Amniotic stem cell (primary cell): ENCODE measurements at places on chromosomes 6 and 20.

GRCh38 chr6:72890671-72891070 lies 268.8 kb downstream of the KCNQ5 start:
- no peak for DNase-seq

DNA sequence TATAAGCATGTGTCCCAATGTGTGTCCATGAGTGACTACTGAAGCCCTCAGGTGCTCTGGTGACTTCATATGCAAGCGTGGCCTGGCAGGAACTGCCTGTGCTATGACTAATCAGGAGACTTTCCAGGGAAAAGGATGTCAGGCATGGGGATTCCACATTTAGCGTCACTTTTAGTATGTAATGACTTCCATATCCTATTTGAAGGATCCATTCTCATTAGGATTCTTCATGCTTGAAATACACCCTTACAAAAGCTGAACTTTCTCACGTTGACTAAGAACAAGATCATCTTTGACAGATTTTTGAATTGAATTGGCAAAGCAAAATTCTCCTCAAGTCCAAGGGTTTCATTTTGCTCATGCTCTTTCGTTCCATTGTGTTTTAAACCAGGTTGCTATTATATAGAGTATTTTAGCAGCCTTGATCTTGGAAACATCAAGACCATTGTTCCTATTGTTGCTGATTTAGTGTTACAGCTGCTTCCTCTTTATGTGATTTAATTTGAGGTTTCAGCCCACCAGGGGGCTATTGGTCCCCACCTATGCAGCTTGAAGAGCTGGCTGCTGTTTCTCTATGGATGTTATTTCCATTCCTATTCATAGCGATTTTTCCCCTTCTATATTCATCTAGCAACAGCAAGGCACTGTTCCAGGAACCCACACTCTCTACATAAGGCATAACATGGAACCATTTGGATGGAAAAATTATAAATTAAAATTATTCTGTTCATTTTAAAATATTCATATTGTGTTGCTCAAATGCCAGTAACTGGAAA lies 418.6 kb downstream of the CDKAL1 start:
- peak; percentile 0 for DNase-seq

GRCh38 chr20:41533537-41534136 lies 84.5 kb downstream of the CHD6 start:
- DNase-seq = no peak

DNA sequence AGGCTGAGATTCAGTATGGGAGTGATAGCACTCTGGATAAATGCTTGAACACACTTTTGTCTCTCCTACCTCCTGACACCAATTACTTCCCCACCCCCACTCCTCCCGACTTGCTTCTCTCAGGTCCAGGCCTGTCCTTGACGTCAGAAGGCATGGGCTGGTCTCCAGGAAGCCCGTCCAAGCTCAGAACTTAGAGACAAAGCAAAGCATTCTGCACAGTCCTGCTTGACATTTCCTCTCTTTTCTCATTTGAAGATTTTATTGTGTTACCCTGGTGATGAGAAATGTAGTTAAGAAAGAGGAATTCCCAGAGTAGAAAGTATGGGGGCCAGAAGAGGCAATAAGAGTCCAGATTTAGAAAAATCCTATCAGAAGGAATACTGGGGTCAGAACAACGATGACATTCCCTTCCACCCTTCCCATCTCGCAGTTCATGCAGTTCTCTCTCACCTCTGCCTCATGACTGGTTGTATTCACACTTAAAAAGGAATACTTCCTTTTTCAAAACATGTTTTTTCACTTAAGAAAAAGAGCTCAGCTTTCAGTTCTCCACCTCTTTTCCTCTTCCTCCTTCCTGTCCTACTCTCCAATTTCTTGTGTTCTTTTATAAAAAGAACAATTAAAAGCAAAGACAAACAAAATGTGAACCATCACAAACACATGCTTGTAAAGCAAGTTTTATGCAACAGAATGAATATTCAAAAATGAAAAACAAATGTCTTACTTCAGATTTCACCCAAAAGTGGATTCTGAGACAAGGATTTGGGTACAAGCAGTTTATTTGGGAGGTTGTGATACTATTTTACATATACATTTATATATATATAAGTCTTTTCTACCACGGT lies 18.5 kb upstream of the FAM184A start:
- no peak for DNase-seq

- no peak for DNase-seq
Measured at GRCh38 chr20:57890202-57890800, 180.5 kb upstream of the PMEPA1 start.
